Ovary (tissue), 10 donors: ENCODE measurements at places on chromosomes 7 and 10. TPM values are rescaled to one million over a fixed set of nuclear protein-coding genes. Genes with fewer than 3 reads are reported as not detected.

GRCh38 chr10:70849582-70850016 lies 33.9 kb downstream of the SGPL1 start:
- peaks cover 2% of the 10 kb centered on the region for H3K4me1 ChIP-seq
- no peak overlapping the region for H3K27ac ChIP-seq
- no peak for DNase-seq
- no peaks in the 10 kb centered on the region for H3K27me3 ChIP-seq
- no peak overlapping the region for H3K4me3 ChIP-seq

Gene UPK3BL2
- total RNA-seq: 12.2 TPM

DNA sequence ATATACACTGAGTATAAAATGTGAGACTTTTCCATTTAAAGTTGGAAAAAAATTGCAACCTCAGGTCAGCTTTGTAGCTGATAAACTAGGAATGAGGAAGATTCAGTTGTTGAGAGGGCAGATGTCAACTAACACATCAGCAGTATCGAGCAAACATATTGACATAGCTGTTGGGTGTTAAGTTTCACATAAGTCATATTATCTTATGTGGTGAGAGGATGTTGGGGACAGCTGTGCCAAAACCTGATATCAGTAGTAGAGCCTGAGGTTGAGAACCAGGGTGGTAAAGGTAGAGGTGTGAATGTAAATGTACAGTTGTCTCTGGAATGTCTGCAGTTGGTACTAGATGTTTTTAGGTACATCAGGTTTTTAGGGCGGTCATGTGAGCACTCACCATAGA lies 5.0 kb downstream of the ZRANB1 start:
- no peaks in the 10 kb centered on the region for H3K27me3 ChIP-seq
- no peak overlapping the region for H3K4me3 ChIP-seq
- peaks cover 34% of the 10 kb centered on the region for H3K4me1 ChIP-seq
- no peak overlapping the region for H3K27ac ChIP-seq
- no peak for DNase-seq

DNA sequence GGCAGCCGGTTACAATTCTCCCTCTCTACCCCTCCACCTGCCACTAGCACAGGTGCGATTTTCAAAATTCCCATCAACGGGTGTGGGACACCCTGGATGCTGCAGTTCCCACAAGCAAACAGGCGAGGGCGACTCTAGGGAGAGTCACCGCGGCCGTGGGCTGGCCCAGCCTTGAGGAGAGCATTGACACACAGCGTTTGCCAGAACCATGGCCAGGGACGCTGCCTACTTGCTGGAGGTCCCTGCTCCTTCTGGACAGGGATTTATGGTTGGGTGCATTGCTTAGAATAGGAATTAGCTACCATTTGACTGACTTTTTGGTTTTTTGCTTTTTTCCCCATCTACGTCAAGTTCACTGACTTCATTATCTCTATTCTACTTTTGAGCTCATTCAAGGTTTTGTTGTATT lies 19.0 kb upstream of the CLDN4 start:
- no peak overlapping the region for H3K4me3 ChIP-seq
- no peak overlapping the region for H3K27ac ChIP-seq
- no peaks in the 10 kb centered on the region for H3K27me3 ChIP-seq
- no peaks in the 10 kb centered on the region for H3K4me1 ChIP-seq

DNA sequence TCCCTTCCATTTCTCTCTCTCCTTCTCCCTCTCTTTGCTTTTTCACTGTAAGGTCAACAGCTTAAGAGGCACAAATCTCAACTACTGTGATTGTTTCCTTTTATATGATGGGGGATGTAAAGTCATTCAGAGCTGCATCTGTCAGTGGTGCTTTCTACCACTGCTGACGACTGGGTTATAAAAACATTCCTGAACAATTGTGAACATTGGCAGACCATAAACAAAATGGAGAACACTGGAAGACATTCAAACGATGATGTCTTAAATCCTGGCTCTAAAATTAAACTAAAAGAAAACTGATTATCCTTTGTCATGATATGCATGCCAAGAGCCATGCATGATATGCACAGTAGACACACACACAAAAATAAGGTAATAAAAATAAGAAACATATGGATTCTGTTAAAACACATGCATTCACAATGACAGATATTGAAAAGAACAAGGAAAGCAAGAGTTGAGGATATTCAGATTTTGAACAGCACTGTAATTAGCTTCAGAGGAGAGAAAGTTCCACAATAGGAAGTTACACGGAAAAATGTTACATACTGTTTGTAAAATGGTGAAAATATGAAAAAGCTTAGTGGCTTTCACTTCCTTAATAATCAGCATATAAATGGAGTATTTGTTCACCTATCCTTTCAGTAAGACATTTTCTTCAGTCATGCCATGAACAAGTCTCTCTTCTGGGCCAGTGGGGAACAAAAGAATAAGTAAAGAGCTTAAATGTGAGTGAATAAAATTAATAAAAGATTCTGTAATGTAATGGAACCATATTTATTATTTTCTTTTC lies 89.2 kb downstream of the RNLS start:
- H3K36me3 ChIP-seq: no peaks in the 10 kb centered on the region
- H3K27ac ChIP-seq: no peak overlapping the region
- no peak for DNase-seq
- H3K4me3 ChIP-seq: no peak overlapping the region
- no peaks in the 10 kb centered on the region for H3K4me1 ChIP-seq
- H3K27me3 ChIP-seq: no peaks in the 10 kb centered on the region

- H3K27ac ChIP-seq: no peak overlapping the region
- no peak for DNase-seq
Measured at GRCh38 chr10:117441812-117442443, 66.7 kb upstream of the PDZD8 start.

Gene C10orf53
- total RNA-seq: not detected

DNA sequence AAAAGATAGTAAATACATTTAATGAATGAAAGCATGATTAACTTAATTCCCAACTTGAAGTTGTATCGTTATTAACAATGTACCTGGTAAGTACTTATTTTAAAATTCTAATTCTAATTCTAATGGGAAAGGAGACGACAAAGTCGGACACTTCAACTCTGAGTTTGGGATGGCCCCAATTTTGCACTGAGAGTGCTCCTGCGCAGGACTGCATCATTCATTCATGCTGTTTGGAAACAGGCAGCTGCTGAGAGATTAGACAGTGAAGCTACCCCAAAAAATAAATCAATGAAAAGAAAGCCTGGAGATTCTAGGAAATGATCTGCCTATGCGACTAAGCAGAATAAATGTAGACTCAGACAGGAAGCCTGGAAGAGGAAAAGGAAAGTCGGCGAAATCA lies 141.7 kb upstream of the VKORC1L1 start:
- no peaks in the 10 kb centered on the region for H3K4me1 ChIP-seq
- H3K36me3 ChIP-seq: no peaks in the 10 kb centered on the region
- H3K27ac ChIP-seq: no peak overlapping the region
- no peaks in the 10 kb centered on the region for H3K27me3 ChIP-seq
